NCI-H2107 (cell line): ENCODE measurements at places on chromosomes 11 and 22.

GRCh38 chr11:9264316-9265210 lies 587 bp downstream of the DENND5A start:
- DNase-seq, result no peak

DNA sequence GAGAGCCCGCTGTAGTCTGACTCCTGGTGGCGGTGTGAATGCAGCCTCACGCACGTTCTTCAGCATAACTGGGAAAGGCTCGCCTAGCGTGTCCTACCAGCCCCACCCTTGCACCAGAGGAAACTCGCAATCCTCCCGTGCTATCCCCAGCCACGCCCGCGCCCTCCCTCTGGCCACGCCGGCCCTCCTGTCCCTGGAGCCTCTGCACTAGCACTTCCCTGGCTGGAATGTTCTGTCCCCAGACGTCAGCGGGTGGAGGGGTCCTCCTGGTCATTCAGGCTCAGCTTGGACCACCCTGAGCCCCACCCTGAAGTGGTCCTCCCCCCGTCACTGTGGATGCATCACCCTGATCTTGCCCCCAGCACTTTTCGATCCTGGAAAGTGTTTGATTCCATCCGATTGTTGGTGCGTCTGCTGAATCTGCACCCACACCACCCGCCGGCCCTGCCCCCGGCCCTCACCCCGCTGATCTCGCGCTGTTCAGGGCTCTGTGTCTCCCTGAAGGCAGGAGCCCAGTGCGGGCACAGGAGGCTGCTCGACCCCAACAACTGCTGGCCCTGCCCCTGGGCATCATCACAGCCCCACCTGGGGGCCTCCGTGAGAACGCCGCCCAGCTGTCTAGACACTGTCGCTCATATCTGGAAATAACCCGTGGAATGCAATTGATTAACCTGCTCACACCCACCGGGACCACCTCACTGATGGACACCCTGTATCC lies 437.0 kb downstream of the TBC1D22A start:
- no peak for DNase-seq

GRCh38 chr11:118009864-118010737 lies 23.9 kb downstream of the IL10RA start:
- DNase-seq, result no peak

DNA sequence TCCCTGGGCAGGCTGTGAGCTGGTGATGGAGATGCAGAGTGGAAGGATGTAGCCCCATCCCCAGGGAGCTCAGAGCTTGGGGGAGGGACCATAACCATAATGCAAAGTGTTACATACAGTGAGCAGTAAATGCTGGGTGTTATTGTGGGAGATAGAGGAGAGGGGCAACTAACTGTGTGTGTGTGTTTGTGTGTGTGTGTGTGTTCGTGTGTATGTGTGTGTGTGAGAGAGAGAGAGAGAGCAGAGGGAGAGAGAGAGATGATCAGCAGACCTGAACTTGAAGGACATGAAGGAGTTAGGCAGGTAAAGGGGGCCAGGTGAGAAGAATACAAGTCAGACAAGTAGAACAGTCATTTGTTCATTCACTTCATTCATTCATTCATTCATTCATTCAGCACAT lies 74.2 kb downstream of the CACNG2 start:
- no peak for DNase-seq

DNA sequence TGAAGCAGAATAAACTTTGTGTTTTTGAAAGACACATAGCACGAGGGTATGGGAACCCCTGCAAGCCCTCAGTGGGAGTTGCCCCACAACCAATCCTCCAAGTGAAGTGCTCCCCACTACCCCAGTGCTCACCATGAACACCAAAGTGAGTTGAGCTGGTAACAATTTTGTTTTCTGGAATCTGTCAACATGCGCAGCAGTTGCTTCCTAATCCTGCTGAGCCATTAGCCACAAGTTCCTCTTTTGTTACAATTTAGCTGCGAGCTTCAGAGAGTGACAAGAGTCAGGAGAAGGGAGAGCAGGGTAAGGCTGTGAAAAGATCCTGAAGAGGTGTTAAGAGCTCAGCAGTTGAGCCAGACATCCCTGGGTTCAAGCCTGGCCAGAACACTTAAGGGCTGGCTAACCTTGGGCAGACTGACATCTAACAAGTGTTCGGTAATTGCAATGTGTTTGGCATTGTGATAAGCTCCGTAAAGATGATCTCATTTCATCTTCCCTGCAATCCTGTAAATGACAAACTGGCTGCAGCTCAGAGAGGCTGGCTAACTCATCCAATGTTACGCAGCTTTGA lies 24.1 kb upstream of the ASPHD2 start:
- DNase-seq, result no peak

DNA sequence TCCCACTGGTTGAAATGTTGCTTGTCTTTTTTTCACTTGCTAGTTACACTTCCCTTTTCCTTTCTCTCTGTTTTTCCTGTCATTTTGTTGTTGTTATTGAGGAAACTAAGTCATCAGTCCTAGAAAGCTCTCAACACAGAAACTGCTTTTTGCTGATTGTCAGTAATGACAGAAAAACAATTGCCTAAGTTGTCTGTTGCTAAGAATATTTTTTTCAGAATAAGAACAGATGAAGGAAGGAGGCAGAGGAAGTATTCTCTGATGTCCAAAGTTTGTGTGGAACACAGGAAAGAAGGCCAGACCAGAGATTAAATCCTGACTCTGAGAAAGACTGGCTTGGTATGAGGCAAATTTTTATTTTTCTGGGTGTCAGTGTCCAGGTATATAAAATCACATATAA lies 163.3 kb downstream of the CASP12 start:
- DNase-seq, result no peak

DNA sequence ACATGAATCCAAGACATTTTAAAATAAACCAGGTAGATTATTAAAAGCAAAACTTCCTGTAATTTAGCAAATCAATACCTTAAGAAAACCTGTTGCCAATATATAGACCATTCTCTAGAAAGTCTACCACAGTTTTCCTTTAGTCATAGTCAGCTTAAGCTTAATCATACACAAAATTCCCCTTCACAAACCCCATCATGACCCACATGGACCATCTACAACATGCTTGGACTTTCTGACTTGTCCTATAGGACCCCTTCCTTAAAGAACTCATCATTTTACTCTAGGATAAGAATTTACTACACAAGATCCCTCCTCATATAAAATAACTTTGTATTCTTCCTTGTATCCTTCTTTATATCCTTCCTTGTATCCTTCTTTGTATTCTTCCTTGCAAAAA lies 16.2 kb upstream of the RNASEH2C start:
- DNase-seq, result no peak

DNA sequence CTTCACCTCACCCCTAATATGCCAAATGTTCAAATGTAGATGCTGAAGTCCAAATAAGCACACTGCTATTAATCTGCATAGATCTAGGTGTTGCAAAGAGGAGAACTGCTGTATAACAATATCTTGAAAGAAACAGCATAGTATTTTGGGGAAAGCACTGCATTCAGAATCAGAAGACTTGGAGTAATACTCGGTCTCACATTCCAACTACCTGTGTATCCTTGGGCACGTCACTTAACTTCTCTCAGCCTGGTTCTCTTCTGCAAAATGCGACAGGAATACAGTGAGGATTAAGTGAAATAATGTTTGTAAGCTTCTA lies 332 bp upstream of the HMGXB4 start:
- no peak for DNase-seq

DNA sequence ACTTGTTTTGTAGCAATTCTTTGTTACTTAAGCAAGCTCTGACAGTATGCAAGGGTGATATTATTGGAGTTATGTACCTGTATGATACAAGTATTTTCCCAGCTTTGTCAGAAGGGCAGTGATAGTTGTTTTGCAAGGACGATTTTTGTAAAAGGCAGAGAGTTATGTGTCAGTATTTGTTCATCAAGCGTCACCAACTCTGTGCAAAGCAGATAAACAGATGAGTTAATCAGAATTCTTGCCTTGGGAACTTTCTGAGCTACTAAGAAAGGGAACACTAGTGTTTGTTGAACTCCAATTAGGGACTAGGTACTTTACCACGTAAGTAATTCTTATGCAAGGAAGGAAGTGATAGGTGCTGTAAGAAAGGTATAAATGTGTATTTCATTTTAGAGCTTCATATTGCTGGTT lies 1.4 kb downstream of the USP47 start:
- no peak for DNase-seq

DNA sequence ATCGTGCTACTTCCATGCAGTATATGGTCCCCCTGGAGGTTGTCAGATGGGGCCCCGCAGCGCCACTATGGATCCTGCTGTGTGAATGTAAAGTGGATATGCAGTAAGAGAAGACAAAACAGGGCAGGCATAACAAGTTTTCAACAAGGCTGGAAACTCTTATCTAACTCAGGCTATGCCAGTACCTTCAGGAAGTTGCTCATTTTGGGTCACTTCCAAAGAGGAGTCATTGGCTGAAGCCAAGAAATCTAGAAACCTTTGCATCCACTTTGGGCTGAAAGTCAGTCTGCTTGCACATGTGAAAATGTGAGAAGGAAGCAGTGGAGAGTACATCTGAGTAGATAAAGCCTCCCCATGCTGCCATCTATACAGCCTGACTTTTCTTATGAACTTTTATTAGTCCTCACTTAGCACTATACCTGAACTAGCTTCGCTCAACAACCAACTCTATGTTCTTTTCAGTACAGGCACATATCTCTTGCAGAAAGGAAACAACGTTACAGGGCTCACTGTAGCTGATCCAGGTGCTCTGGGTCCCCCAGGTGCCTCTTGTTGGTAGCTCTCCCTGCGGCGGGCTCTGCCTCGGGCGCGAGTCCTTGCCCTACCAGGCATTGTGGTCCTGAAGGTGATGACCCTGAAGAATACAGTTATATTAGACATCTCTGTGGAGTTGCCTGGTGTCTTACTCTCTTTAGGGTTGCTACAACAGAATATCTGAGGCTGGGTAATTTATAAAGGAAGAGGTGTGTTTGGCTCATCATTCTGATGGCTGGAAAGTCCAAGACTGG lies 12.4 kb downstream of the PIWIL3 start:
- no peak for DNase-seq

GRCh38 chr11:8699903-8700302 lies 17.3 kb downstream of the RPL27A start:
- DNase-seq, result no peak

DNA sequence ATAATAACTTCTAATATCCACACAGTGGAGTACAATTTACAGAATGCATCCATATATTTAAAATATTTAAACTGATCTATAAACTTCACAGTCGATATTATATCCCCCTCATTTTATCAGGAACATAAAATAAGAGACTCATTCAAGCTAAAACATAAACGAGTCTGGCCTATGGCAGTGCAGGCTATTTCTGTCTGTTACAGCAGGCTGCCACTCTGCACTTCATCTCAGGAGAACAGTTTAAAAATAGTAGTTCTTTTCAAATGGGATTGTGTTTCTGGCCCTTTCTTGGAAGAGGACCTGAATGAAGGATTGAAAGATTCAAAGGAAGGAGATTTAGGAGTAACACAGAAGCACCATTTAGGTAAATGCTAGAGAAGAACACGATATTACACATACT lies 915.7 kb downstream of the NTM start:
- DNase-seq, result no peak

- no peak for DNase-seq
Observed at GRCh38 chr22:50722716-50723428, 15.1 kb upstream of the ACR start.

DNA sequence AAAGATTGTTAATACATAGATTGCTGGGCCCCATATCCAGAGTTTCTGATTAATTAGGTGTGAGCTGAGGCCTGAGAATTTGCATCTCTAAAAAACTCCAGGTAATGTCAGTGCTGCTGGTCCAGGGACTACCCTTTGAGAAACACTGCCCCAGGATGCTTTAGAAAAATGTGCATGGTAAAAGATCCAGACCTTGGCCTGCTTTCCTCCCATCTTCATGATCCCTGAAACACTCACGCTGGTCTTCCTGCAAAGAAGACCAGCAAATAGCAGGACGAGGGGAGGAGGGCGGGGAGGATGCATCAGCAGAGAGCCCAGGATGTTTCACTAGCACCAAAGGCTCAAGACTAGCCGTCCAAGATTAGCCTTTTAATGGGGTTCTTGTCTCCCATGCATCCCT lies at the start of gene OR8A1:
OR8A1 (plus strand) TSS at position 301 of the 400 bp plus-strand sequence. CDS start 123 bp downstream, outside the sequence.
- DNase-seq, result no peak

- no peak for DNase-seq
Observed at GRCh38 chr11:64833509-64833908, 10.9 kb downstream of the CDC42BPG start.

DNA sequence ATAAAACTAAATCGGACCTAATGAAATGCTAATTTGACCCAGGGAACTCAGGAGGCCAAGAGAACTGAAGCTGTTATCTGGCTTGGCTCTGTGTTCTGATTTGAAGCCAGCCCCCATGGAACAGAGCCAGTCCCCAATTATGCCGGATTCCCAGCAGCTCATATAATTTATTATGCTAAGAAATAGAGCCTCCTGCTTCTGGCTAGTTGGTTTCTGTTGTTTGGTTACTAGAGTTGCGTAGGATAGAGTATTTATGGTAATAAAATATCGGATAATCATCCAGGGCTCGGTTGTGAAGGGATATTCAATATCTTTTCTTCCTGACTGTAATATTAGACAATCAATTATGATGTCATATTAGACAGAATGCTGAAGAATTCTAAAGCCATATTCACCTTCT lies 120.4 kb upstream of the TTC12 start:
- no peak for DNase-seq

DNA sequence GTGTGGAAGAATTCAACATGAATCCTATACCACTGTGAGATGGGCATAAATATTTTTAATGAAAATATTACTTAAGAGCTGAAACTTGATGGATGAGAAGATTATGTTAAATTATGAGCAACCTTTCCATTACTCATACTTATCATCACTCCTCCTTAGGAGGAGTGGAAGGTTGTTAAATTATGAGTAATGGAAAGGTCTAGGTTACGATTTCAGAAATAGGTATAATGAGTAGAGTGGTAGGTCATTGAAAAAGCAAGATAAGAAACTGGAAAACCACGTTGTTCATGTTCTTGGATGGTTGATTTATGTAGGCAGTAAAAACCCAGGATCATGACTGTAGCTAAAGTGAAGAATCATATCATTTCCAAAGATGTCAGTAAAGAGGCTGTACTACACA lies 973.2 kb upstream of the RAG2 start:
- no peak for DNase-seq

- DNase-seq, result no peak
Observed at GRCh38 chr22:50641696-50642607, 14.0 kb upstream of the ARSA start.

- DNase-seq, result no peak
Observed at GRCh38 chr11:123690485-123690884, 36.1 kb upstream of the SCN3B start.

GRCh38 chr11:110832539-110832938 lies 120.3 kb upstream of the ARHGAP20 start:
- DNase-seq, result no peak

- DNase-seq, result no peak
Observed at GRCh38 chr11:121210445-121211080, 82.0 kb upstream of the SC5D start.
